ENCODE measurements at places on chromosomes 16 and 17.

GRCh38 chr16:79429381-79430190 lies 171.0 kb downstream of the MAF start:
- DNase-seq: no peak

GRCh38 chr17:79363552-79364275 lies 247.1 kb downstream of the RBFOX3 start:
- no peak for DNase-seq

DNA sequence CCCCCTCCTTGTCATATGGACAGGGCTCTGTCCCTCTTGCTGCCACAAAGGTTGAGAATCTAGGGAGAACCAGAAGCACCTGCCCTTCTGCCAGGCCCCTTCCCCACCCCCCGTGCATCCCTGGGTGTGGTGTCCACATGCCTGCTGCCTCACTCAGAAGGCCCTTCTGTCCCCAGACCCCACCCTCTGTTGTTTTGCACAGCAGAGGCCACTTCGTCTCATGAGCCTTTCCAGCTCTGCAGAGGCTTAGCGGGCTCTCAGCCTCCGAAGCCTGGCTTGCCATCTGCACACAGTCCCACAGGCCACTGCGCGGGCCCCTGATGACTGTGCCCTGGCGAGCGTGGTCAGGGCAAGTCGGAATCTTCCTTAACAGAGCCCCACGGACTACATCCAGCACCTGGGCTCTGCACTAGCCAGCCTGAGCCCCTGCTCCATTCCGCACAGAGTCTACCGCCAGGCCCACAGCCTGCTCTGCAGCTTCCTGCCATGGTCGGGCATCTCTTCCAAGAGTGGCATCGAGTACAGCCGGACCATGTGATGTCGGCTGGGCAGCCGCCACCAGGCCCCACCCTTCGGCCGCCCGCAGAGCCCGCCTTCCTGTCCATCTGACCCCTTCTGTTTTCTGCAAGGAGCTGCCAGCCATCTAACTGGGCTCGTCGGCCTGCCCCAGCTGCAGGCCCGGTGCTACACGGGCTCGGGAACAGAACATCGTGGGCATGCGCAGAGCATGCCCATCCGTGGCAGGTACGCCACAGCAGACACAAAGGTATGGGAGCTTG lies 10.8 kb downstream of the C16orf90 start:
- DNase-seq: no peak

GRCh38 chr16:8677481-8677880 lies 3.1 kb downstream of the ABAT start:
- peak; percentile 12 for DNase-seq

- peak; percentile 47 for DNase-seq
Measured at GRCh38 chr17:70242781-70243437, 73.6 kb downstream of the KCNJ2 start.

DNA sequence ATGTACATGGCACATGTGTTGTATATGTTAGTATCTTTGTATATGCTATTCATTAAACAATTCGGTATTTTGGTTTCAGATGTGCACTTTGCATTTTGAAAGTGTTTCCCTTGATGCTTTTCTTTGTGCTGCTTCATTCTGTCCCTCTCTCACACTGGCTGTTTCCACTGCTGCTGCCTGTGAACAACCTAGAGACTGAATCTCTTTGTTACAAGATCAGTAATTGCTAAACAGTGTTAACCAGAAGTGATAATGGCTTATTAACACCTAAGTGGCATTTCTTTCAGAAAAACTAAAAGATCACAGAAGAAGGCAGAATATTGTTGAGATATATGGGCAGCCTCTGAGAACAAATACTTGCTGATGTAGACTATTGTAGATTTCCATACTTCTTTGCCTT lies 84.7 kb downstream of the KIF2B start:
- no peak for DNase-seq

DNA sequence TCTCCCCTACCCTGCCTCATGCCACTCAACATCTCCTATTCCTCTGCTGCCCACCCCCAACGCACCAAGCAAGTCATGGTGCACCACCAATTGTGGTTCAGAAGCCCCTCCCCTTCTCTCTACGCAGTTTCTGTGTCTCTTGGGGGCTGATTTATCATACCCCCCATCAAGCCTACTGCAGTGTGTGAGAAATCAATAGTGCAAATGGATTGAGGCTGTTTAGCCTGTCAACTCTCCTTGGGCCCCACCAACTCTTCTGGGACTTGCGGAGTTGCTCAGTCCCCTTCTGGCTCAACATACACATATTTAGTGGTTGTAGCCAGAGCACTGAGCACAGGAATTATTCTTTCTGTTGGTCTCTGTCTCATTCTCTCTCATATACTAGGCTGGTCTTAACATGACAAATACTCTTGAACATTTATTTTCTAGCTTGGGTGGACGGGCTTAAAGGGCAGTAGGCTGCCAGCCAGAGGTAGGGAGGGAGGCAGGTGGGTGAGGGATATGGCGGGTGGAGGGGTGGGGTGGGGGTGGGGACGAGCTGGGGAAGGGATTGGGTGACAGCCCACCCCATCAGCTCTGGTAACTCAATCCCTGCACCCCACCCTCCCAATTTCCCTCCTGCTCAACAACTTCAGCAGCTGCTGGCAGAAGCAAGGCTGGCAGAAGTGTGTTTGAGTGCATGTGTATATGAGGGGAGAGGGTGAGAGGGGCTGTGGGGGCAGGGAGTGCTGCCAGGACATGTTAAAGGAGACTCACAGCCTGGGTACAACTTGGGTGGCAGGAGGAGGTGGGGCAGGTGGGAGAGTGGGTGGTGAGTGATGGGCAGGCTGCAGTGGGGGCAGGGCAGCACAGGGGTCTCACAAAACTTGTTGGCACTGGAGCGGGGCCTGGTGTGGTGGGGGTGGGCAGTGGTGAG lies 4.9 kb downstream of the RARA start:
- no peak for DNase-seq

- DNase-seq: no peak
Measured at GRCh38 chr16:25063865-25064264, 47.7 kb upstream of the LCMT1 start.

GRCh38 chr17:5591966-5592365 lies 7.7 kb upstream of the NLRP1 start:
- no peak for DNase-seq

- no peak for DNase-seq
Measured at GRCh38 chr17:75152922-75153779, 1.2 kb downstream of the JPT1 start.

DNA sequence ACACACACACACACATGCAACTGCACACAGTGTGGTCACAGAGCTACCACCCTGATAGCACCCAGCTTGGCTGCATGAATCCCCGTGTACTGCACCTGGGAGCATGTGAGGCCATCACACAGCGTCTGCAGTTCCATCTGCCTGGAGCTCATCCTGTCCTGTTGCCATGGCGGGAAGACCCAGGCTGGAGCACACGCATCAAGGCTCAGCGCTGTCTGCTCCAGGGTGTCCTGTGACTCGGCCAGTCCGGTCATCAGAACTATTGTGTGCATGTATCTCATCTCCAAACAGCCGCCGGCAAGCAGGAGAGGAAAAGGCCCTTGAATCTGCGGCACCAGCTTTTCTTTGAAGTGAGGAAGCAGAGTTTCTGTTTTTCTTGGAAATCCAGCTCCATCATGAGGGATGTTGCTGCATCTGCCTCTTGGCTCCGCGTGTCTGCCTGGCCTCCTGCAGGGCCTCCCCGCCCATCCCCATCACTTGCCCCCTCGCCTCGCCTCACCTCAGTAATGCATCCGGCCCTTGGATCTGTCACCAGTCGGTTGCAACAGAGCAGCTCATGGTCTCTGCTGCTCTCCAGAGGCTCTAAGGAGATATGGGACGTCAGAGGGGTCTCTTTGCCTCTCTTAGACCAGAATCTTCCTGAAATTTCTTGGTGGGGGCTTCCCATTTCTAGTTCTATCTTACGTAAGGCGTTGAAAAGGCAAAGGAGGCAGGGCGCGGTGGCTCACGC lies 23.7 kb downstream of the CACNG4 start:
- DNase-seq: no peak

DNA sequence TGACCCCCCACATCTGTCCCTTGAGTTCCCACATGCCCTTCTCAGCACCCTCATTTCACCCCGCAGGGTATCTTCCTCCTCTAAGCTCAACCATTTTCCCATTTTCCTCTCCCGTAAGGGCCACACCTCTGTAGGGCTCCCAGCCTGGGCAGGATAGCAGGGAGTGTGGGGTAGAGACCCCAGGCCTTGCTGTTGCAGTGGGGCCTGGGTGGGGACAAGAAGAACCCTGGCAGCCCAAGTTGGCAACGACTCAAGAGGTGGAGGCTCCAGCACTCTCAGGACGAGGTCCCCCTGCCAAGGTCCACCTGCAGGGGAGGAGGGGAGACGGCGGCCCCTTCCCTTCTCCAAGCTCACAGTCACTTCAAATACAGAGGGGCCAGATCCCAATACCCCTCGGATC lies 2.0 kb upstream of the TMEM92 start:
- DNase-seq: no peak

DNA sequence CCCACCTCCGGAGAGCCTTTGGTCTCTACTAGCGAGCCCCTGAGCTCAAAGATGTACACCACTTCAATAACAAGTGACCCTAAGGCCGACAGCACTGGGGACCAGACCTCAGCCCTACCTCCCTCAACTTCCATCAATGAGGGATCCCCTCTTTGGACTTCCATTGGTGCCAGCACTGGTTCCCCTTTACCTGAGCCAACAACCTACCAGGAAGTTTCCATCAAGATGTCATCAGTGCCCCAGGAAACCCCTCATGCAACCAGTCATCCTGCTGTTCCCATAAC lies 702 bp downstream of the SPN start:
- no peak for DNase-seq

DNA sequence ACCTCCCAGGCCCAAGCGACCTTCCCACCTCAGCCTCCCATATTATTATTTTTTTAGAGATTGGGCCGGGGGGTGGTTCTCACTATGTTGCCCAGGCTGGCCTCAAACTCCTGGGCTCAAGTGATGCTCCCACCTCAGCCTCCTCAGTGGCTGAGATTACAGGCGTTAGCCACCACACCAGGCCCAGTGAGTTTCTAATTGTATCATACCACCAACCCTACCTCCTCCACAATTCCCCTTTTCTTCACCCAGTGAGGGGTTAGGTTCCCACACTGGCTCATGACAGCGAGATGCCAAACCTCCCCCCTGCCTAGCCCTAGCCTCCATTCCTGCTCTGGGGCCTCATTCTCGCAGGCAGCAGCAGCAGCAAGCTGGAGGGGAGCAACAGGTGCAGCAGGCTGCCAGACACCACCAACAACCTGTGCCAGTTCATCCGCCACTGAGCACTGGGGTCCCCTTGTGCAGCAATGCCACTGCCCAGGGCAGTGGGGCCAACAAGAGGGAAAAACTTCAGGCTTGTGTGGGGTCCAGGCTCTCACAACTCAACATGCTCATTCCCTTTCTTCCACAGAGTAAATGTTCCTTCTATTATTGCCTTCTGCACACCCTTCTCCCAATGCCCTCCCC lies 9.1 kb downstream of the ATP6V0D1 start:
- no peak for DNase-seq

DNA sequence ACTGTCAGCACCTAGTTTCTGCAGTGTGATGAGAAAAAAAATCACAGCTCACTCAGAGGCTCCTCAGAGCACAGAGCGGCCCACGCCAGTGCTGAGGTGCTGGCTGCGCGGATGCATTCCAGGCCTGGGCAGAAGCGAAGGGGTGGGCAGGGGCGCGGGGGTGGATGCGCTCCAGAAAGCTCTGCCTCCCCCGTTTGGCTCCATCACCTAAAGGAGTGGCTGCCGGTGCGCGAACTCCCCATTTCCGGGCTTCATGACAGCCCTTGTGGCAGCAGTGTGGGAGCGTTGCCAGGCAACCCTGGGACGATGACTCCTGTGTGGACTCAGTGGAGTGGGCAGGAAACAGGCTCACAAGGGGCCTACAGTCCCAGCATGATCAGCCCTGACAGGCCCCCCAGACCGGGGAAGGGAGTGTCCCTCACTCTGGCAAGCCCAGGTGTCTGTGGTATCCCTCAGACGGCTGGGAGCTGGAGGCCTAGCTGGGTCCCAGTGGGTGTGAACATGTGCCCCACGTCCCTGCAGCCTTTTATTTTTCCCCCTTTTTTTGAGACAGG lies 32.8 kb upstream of the NUDT16L1 start:
- no peak for DNase-seq

Measured in foreskin melanocyte (primary cell).